ENCODE measurements at places on chromosomes 7 and 10. TPM values are rescaled to one million over a fixed set of nuclear protein-coding genes. Genes with fewer than 3 reads are reported as not detected.

The SPDYE5 gene
- total RNA-seq: 0.09 TPM

The ZSCAN25 gene
- 18.4 TPM for total RNA-seq

GRCh38 chr10:64619102-64619501 lies 1097.9 kb downstream of the REEP3 start:
- no peaks in the 10 kb centered on the region for H3K36me3 ChIP-seq
- H3K4me3 ChIP-seq: no peak overlapping the region
- H3K27ac ChIP-seq: no peak overlapping the region

DNA sequence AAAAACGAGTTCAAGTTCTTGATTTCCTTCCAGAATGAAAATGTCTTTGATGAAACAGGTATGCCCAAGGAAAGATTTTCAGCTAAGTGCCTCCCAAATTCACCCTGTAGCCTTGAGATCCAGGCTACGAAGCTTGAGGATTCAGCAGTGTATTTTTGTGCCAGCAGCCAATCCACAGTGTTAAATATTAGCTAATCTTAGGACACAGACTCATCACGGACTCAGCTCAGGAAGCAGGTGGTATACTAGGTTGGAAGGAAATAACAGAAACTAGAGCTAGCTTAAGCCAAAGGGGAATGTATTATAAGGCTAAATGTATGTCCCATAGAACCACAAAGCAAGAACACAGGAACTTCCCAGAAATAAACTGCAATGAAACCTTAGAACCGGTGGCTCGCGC lies 151.0 kb upstream of the PRSS1 start:
- DNase-seq: no peak
- H3K27me3 ChIP-seq: peaks cover 13% of the 10 kb centered on the region

- H3K4me3 ChIP-seq: no peak overlapping the region
- no peaks in the 10 kb centered on the region for H3K36me3 ChIP-seq
- no peaks in the 10 kb centered on the region for H3K4me1 ChIP-seq
- no peak for DNase-seq
Observed at GRCh38 chr7:82472966-82473365, 29.4 kb upstream of the CACNA2D1 start.

All from K562 (cell line).